ENCODE measurements at places on chromosomes 2 and 18.

GRCh38 chr18:59763541-59764136, 66.4 kb upstream of the CCBE1 start:
- DNase-seq = no peak

DNA sequence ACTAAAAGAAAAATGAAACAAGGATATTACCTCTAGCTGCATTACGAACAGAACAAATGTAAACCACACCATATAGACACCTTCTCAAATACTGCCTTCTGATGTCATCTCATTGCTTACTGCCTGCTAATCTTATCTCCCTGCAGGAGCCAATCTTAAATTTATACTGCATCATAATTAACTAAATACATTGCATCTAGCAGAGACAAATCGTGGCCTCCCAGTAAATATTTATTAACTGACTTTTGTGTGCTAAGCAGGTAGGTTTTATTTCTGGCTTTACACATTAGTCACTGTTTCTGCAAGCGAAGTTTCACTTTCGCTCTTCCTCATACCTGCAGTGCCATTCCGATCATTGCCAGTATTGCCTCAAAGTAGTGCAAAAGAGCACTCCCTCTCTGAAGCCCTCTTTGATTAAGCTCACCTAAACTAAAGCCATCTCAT, 67.5 kb downstream of the SPATS2L start:
- DNase-seq = no peak

GRCh38 chr2:240525802-240526201, 32.0 kb downstream of the ANKMY1 start:
- DNase-seq = peak; percentile 5

DNA sequence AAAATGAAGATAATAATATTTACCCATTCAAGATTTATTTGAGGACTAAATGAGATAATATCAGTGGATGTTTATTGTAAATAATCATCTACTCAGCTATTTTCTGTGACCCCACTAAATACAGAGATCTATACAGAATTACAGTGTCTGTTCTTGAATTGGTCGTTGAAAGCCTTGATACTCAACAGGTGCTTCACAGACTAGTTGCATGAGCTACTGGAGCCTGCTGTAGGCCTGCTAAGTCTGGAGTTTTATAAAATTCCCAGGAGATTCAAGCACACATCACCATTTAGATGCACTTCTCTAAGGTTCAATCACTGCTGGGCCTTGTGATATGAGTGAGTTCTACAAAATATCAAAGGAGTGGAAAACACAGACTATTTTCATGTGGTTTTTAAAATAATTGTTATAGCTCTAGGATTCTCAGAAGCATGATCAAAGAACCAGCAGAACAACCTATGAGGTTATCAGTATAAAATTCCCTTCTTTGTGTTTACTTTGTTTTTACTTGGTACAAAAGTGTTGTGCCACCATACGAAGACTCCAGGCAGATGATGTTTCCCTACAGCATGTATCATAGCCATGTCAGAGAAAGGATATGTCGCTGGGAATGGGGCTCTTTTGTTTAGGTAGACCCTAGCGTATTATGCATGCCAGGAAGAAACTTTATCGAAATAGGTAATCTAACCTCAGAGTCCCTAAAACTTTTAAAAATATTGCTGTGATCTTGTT, 7.1 kb downstream of the SULT1C4 start:
- no peak for DNase-seq

- peak; percentile 21 for DNase-seq
Measured at GRCh38 chr2:100929147-100929546, 72.9 kb upstream of the RPL31 start.

DNA sequence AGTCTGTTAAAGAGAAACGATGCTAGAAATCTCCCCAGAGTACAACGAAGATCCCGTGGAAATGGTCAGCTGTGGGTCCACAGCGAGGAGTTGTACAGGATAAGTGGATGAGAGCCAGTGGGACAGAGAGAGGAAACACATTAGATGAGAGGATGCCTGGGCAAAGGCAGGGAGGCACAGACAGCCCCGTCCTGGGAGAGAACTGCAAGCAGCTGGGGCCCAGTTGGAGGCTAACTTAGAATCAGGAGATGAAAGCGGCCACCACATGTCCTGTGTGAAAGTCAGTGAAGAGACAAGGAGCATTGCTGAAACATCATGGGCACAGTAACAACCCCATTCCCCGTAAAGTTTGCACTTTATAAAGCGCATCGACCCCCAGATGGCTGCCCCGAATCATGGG, 157.5 kb downstream of the RAPGEF4 start:
- DNase-seq = no peak

DNA sequence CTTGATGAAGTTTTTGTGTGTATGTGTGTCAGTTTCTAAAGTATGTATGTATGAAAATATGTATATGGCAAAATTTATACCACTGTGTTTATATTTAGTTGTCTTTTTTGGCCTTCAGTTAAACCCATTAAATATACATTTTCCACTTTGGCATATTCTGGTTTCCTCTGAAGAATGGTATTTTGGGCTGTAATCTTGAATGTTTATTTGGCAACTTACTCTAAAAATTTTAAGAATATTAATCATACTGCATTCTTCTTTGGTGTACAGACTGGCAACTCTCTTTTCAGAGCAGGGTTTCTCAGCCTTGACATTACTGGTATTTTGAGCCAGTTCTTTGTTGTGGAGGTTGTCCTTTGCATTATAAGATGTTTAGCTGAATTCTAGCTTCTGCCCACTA, 27.9 kb upstream of the CCBE1 start:
- no peak for DNase-seq

DNA sequence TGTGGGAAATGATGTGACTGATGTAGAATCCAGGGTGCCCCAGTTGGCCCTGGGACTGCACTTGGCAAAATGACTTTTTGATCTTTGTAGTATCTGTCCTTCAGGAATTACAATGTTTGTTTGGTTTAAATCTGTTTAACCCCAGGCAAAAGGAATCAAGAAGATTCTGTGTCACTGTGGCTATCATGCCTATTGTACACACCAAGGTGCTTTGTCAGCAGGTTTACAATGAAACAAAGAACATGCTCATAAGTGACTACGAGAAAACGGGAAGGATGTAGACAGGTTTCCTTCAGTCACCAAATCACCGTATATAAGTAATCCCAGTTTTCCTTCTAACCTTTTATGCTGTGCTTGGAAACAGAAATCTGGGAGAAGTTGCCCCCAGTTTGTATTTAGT, 109.5 kb downstream of the RTN4 start:
- no peak for DNase-seq

DNA sequence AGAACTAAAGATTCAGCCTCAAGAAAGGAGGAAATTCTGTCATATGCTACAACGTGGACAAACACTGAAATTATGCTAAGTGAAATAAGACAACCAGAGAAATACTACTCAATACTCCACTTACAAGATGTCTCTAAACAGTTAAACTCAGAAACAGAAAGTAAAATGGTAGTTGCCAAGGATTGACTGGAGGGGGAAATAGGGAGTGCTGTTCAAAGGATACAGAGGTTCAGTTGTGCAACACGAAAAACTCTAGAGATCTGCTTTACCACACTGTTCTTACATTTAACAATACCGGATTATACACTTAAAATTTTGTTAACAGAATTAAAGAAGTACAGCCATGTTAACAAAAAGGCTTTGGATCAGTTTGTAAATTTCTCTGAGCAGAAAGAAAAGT, 39.8 kb upstream of the C2orf15 start:
- no peak for DNase-seq

- no peak for DNase-seq
Measured at GRCh38 chr2:28424799-28425463, 32.3 kb downstream of the FOSL2 start.

DNA sequence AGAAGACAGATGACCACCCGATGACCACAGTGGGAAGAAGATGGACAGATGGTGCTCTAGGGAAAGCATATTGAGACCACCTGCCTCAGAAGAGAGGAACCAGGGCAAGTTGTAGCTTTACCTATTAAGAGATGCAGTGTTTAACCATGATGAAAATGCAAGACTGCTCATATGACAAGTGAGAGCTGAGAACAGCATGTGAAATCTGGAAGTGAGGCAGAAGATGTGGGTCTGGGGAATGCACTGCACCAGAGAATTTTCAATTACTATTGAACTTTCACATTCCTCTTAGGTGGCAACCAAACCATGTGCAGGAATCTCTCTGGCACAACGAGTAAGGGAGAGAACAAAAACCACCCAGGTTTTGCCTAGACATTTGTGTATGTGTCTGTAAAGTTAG, 184.8 kb upstream of the CRIM1 start:
- DNase-seq = no peak

DNA sequence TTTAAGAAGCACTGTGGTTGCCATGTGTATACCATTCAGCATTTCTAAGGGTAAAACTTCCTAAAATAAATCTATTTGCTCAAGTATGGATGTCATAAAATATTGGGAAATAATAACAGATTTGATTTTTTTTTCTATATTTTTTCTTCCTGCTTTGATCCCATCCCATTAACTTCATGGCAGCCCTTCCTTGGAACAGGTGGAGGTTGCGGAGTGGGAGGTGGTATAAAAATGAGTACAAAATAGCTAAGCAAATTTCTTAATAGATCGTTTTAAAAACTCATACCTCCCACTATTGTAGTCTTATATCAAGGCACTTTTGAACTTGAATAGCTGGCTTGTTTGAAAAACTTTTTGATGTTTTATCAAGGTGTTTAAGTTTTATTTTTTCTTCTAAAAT, 152.1 kb upstream of the KYNU start:
- DNase-seq = no peak

DNA sequence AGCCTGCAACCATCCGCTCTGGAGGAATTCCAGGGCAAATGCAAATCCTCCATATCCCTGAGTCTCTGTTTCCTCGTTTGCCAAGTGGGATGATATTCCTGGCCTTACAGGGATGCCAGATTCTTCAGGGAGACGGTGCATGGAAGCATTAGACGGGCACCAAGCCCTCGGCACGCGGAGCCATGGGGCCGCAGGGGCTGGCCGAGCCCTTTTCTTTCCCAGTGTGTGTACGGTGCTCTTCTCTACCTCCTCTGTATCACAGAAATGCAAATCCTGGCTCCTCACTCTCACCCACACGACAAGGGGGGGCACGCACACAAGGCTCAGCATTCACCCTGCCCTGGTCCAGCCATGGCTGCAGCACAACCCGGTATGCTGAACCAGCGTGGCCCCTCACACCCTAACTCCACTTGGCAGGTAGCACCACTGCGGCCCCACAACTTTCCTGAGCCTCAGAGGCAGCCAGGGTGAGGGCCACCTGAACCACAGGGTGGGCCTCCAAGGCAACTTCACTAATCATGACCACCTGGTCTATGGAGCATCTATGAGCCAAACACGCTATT, 64.1 kb upstream of the SALL3 start:
- peak; percentile 24 for DNase-seq

- DNase-seq = no peak
Measured at GRCh38 chr2:49515996-49516782, 361.9 kb upstream of the FSHR start.

DNA sequence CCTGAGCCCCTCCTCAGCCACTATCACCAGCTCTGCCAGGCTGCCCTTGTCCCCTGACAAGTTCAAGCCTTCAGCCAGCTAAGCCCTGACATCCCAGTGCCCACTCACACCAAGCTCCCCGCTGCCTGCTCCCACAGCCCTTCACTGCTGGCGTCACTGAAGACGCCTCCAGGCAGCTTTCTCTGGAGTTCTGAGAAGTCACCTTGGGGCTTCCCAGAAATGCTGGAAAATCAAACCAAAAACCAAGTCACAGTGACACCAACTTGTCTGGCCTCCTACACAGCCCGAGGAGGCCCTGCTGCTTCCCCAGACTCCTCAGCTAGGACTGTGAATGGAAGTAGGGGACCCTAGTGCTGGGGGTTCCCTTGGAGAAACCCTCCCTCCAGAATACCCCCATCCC, 2.2 kb upstream of the TNS1 start:
- DNase-seq = no peak

GRCh38 chr2:134124047-134124753, 129.7 kb upstream of the MGAT5 start:
- no peak for DNase-seq

DNA sequence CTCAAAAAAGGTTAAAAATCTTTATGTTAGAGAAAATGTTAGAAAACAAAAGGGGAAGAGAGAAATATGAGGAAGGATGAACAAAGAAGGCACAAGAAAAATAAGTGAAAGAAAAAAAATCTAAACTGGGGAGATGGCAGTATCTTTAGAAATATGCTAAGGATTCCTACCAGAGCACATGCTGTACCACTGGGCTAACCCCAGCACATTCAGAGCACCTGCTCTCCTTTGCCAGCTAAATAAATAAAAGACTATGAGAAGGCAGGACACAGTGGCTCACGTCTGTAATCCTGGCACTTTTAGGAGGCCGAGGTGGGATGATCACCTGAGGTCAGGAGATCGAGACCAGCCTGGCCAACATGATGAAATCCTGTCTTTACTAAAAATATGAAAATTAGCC, 92.2 kb upstream of the CDKL4 start:
- no peak for DNase-seq

- no peak for DNase-seq
Measured at GRCh38 chr18:8106603-8107002, 502.6 kb upstream of the RAB12 start.

GRCh38 chr2:105853354-105854088, 108.8 kb downstream of the NCK2 start:
- DNase-seq = no peak

DNA sequence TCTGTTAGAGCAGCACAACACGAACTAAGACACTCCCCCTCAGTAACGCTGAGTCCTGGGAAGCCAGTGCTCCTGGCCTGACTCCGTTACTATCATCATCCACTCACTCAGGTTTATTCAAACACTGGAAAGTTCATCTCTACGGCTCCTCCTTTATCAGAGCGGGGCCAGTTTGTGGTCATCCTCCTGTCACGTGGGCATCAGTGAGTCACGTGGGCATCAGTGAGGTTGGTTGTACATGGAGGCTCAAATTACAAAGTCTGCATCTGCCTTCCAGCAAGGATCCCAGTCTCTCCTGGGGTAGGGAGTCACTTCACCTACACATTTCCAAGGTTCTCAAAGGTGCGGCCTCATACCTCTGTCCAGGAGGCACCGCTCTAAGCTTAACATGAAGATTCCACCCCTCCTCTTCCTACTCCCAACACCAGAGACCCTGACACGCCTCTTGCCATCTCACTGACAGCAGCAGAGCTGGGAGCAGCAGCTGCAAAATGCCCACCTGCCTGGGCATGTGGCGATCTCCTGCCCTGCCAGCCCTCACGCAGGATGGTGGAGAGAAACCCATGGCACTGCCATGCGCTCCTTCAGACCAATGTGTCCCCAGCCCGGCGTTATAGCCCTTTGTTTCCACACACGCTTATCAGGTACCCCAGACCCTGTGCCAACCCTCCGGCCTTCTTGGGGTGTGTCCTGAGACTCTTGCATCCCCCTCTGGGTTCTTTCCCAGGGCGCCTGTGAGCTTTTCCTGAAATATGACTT, 99.2 kb upstream of the PTPRM start:
- DNase-seq = no peak

GRCh38 chr2:1609485-1610095, 134.7 kb downstream of the PXDN start:
- DNase-seq = no peak

GRCh38 chr2:241271706-241272302, 43.7 kb downstream of the HDLBP start:
- peak; percentile 74 for DNase-seq

DNA sequence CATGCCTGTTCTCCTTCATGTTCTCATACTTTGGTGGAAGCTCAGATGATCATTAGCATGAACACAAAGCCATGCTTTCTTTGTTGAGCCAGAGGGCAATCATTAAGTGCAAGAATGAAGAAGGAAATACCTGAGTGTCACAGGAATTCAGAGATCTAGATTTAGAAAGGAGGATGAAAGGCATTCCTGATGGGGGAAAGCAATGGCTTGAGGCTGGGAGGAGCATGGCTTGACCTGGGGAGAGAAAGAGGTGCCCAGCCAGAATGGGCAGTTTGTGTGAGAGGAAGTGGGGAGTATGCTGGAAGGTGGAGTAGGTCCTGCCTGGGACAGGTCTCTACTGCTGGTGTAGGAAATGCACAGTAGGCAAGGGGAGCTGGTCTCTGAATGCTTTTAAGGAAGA, 35.1 kb downstream of the SLC4A3 start:
- DNase-seq = peak; percentile 68
